ENCODE measurements at places on chromosomes 7 and 10.

DNA sequence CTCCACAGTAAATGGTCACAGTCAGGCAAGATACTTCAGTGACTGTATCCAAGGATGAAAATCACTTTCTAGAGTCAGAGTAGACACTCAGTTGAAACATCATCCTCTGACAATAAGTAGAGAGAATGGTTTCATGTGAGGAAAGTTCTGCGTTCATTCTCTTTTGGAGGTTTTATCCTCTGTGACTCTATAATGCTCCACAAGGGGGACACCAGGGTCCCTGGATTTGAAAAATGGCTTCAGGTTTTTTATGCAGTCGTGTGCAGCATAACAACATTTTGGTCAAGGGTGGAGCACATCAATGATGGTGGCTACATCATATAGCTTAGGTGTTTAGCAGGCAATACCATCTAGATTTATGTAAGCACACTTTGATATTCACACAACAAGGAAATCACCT is 40.4 kb downstream of the TMEM168 start:
- DNase-seq = no peak

- DNase-seq = no peak
These were observed 22.4 kb downstream of the NACAD start for GRCh38 chr7:45066409-45066808.

GRCh38 chr10:68895041-68895440 is 6.1 kb upstream of the DDX50 start:
- no peak for DNase-seq

DNA sequence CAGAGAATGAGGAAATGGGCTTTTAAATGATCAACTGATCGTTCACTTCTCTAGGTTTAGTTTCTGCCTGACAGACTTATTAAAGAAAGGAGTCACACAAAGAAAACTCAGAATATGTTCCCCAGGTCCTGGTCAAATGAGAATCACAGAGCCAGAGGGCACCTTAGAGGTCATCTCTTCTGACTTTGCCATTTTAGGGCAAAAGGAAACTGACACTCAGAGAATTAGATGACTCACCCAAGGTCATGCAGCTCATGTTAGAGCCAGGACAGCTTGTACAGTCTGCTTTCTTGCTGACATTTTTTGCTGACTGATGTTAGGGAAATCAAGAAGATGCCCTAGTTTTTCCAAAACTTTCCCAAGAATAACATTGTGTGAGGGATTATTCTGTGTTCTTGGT is 312.7 kb upstream of the SP8 start:
- no peak for DNase-seq

DNA sequence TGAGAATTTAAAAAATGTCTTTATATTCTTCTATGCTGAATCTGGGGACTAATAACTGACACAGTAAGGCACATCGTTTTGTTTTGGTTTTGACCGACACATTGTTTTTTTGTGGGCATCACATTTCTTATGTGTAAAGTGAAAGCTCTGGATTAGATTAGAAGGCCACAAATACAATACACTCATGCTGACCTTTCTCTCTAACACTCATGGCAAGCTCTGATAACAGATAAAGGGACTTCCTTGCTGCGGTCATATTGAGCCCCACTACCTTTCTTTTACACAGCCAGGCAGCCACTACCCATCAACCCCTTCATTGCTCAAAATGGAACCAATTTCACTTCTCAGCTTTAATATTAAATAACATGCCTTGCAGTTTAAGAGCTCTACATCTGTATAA is 26.0 kb downstream of the PPP1R3A start:
- no peak for DNase-seq

GRCh38 chr10:7297094-7297493 is 113.7 kb downstream of the SFMBT2 start:
- no peak for DNase-seq

DNA sequence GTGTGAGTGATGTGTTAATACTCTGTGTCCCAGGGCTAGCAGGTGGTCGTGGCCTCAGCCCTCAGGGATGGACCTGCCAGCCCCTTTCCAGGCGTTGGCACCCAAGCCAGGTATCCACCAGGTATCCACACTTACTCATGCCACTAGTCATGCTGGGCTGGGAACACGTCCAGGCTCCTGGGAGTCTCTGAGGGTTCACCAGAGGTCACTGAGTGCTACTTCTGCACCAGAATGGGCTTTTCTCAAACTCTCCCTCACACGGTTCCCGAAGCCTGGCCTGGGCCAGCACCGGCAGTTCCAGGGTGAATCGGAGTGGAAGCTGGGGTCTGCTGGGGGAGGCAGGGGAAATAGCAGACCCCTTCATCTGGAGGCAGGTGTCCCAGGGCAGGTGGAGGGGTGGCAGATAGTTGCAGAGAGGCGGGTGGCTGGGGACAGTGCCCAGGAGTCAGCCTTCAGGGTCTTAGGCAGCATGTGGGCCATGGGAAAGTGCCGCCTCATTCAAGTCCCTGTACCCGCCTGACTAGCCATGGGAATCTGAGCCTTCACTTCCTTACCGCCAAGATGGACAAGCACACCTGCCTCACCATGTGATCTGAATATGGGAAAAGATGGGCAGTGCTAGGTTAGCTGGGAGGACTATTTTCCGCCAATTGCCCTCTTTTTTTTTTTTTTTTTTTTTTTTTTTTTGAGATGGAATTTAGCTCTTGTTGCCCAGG is 95.5 kb upstream of the GTF2I start:
- no peak for DNase-seq

GRCh38 chr10:70742537-70743429 is 42.4 kb downstream of the TBATA start:
- peak; percentile 94 for DNase-seq

- no peak for DNase-seq
These were observed 6.0 kb downstream of the LIPN start for GRCh38 chr10:88765816-88766215.

- peak; percentile 35 for DNase-seq
These were observed 36.9 kb upstream of the GNA12 start for GRCh38 chr7:2880874-2881533.

DNA sequence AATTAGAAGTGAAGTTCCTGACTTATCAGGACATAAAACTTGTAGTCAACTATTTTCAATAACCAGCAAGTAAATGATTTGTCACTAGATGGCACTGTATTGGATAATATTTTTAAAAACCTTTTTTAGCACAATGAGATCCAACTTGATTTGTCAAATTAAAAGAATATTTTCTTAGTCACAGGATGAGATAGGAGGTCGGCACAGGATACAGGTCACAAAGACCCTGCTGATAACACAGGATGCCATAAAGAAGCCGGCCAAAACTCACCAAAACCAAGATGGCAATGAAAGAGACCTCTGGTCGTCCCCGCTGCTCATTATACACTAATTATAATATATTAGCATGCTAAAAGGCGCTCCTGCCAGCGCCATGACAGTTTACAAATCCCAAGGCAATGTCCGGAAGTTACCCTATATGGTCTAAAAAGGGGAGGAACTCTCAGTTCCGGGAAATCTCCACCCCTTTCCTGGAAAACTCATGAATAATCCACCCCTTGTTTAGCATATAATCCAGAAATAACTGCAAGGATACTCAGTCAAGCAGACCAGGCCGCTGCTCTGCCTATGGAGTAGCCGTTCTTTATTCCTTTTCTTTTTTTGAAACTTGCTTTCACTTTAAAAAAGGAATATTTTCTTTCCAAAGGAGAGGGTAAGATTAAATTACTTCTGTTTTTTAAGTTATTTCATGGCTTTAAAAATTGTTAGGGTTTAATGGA is 255.7 kb upstream of the MKLN1 start:
- DNase-seq = peak; percentile 79

GRCh38 chr10:43258562-43259212 is 8.2 kb downstream of the RASGEF1A start:
- DNase-seq = no peak

DNA sequence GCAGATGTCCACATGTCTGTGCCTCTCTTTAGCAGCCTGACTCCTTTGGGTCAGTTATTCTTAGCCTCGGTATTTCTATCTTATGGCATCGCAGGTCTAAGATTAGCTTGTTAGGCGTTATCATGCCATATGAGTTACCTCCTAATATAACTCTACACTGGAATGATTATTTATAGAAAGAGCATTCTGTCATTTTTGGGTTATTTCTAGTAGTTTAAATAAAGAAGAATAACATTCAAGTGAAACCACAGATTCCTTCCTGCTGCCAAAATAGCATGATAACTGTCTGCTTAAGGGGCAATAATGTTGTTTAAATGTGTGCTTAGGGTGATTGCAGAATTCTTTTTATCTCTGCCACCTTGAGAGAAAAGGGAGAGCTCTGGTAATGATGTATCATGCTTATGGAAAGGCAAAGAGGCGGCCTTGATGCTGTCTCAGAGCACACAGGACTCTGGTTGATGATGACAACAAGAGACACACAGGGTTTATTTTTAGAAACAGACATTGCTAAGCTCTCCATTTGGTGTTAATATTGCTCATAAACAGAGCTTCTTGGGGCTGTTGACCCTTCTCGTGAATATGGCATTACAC is 10.4 kb downstream of the HDAC9 start:
- DNase-seq = peak; percentile 52
